ENCODE measurements at places on chromosomes 3 and 15. TPM values are rescaled to one million over a fixed set of nuclear protein-coding genes. Genes with fewer than 3 reads are reported as not detected.
A peak's percentile ranks its signal among the peaks of the same experiment; 100 is the strongest.

The WDR49 gene
- not detected for total RNA-seq

- peak overlapping the region; percentile 79 for H3K27ac ChIP-seq
- DNase-seq = peak; percentile 81
- peaks cover 62% of the 10 kb centered on the region for H3K36me3 ChIP-seq
Measured at GRCh38 chr15:34362047-34362773, 4.8 kb downstream of the LPCAT4 start.

GRCh38 chr15:93171476-93171875 is 82.5 kb upstream of the RGMA start:
- no peaks in the 10 kb centered on the region for H3K27me3 ChIP-seq
- no peak for DNase-seq
- no peaks in the 10 kb centered on the region for H3K4me1 ChIP-seq

DNA sequence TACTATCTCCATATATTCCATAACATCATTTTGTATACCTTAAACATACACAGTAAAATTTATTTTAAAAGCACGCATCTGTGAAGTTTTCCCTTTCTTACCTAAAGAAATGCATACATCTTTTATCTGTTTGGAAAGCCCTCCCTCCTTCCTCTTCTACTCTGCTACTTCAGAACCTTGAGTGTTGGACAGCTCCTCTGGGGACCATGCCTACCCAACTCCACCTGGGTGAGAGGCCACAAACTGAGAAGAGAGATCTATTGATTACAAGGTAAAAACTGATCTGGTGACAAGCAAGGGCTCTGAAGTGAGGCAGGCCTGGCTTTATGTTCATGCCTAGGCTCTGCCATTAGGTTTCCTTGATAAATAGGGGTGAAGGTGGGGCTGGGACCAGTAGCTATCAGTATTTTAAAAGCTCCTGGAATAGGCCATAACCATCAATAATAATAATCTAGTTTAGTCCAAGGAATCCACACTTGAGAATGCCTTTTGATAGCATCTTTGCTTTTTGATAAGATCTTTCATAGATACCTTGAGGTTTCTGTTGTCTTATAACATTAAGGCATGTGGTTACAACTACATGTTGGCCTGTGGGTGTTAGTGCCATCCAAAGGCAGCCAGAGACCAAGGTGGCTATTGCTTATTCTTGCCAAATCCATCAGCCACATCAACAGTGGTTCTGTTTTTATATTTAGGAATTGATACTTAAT is 148.8 kb downstream of the KCNMB2 start:
- H3K36me3 ChIP-seq = no peaks in the 10 kb centered on the region
- H3K27ac ChIP-seq = no peak overlapping the region
- DNase-seq = no peak
- H3K27me3 ChIP-seq = no peaks in the 10 kb centered on the region
- no peaks in the 10 kb centered on the region for H3K4me1 ChIP-seq

- peak; percentile 13 for DNase-seq
- no peaks in the 10 kb centered on the region for H3K27me3 ChIP-seq
- H3K36me3 ChIP-seq = no peaks in the 10 kb centered on the region
Measured at GRCh38 chr3:150599611-150600297, 3.4 kb upstream of the SELENOT start.

DNA sequence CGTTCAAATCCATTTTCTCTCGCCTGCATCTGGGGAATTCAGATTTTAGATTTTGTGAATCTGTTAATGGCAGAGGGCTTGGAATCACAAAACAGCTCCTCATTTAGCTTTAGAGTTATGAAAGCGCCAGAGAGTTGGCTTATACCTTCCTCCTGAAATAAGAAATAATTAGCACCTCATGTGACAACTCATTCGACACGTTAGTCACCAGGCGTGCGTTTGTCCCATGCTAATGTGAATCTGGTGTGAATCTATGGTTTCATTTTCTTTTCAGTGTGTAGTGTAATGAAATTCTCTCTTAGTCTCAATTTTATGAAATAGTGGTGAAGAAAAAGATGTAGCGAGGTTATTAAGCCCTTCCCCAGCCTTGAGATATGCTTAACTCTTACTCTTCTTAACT is 89.4 kb downstream of the EDEM1 start:
- H3K36me3 ChIP-seq = no peaks in the 10 kb centered on the region
- no peak overlapping the region for H3K4me3 ChIP-seq
- no peak for DNase-seq
- H3K27ac ChIP-seq = no peak overlapping the region

- H3K36me3 ChIP-seq = no peaks in the 10 kb centered on the region
- H3K27me3 ChIP-seq = no peaks in the 10 kb centered on the region
- H3K27ac ChIP-seq = no peak overlapping the region
- no peaks in the 10 kb centered on the region for H3K4me1 ChIP-seq
- no peak overlapping the region for H3K4me3 ChIP-seq
Measured at GRCh38 chr15:58087871-58088270, 22.4 kb upstream of the ALDH1A2 start.

- DNase-seq = no peak
- no peak overlapping the region for H3K27ac ChIP-seq
- H3K27me3 ChIP-seq = no peaks in the 10 kb centered on the region
- no peak overlapping the region for H3K4me3 ChIP-seq
Measured at GRCh38 chr15:40545457-40545856, 19.4 kb downstream of the CCDC32 start.

The GPR62 gene
- total RNA-seq = not detected

- no peaks in the 10 kb centered on the region for H3K36me3 ChIP-seq
- no peak overlapping the region for H3K27ac ChIP-seq
- no peaks in the 10 kb centered on the region for H3K4me1 ChIP-seq
- H3K27me3 ChIP-seq = no peaks in the 10 kb centered on the region
- no peak overlapping the region for H3K4me3 ChIP-seq
Measured at GRCh38 chr3:25547103-25547502, 117.6 kb downstream of the TOP2B start.

Measured in stomach (tissue), 19 donors.